Adipose tissue (tissue), 3 donors: ENCODE measurements at places on chromosomes 11 and 22. TPM values are rescaled to one million over a fixed set of nuclear protein-coding genes. Genes with fewer than 3 reads are reported as not detected.

ARCN1 gene
- 73.9 TPM for polyA plus RNA-seq

DDTL gene
- polyA plus RNA-seq, result 3.1 TPM

TREH gene
- polyA plus RNA-seq, result 0.54 TPM

F2 gene
- not detected for polyA plus RNA-seq

RBM14 gene
- polyA plus RNA-seq, result 21.1 TPM

FXYD6 gene
- polyA plus RNA-seq, result 132 TPM

OR2AG1 gene
- not detected for polyA plus RNA-seq

SYT9 gene
- 0.54 TPM for polyA plus RNA-seq
